Kidney epithelial cell (primary cell): ENCODE measurements at places on chromosomes 5 and 9. TPM values are rescaled to one million over a fixed set of nuclear protein-coding genes. Genes with fewer than 3 reads are reported as not detected.

DNA sequence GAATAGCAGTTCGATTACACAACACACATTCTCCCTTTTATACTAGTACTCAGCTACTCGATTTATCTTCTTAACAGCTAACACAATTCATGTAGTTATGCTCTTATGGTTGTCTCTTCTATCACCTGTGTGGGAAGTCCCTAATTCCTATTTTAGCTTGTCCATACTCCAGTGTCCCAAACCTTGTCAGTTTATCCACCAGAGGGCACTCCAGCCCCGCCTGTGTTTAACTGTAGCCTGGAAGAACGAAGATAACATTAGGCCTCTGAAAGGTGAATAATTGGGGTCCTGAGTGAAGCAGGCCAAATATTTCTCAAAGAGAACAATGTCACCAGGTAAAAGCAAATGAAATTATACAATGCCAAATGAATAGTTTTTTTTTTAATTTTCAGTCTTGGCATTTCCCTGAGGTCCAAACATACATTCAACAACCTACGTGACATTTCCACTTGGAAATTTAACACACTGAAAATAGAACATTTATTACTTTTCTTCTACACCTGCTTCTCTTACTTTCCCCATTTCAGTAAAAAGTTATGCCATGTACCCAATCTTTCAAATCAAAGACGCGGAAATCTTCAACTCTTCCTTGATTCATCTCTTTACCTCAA, 560.7 kb downstream of the HTR1A start:
- no peak for DNase-seq

GRCh38 chr5:32360906-32361305, 48.2 kb upstream of the MTMR12 start:
- no peak for DNase-seq

GRCh38 chr9:136052991-136053756, 41.9 kb downstream of the NACC2 start:
- no peak for DNase-seq

DNA sequence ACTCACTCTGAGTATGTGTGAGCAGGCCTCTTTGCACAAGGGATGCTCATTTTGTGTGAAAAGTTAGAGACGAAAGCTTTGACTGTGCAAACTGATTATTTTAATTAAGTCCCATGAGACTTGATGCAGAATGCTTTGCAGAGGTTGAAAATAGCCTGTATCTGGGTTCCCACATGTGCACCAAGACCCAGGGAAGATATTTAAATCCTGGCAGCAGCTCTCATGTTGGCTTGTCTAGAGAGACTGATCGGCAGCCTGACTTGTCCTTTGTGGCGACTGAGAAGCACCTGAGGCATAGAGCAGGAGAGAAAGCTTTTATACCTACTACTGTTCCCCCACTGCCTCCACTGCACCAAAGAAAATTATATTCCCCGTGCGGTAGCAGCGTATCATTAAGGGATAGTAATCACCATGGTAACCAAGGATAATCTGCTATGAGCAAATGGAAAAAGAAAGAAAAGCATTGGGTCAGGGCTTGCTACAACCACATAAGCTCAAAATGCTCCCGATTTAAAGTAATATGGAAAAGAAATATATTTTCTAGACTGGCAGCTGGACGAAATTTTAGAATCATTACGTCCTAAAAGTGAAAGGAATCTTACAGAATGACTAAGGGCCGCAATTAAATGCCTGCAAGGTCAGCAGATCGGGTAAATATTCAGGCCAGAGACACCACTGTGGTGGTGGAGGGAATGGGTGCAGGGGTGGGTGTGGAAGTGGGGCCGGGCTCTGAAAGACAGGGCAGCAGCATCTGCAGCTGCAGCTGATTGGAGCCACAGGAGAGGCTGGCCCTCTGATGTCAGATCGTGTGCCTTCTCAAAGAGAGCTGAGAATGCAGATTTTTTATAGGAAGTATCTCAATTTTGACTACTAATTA, 135.3 kb upstream of the EPB41L4A start:
- DNase-seq = no peak

DNA sequence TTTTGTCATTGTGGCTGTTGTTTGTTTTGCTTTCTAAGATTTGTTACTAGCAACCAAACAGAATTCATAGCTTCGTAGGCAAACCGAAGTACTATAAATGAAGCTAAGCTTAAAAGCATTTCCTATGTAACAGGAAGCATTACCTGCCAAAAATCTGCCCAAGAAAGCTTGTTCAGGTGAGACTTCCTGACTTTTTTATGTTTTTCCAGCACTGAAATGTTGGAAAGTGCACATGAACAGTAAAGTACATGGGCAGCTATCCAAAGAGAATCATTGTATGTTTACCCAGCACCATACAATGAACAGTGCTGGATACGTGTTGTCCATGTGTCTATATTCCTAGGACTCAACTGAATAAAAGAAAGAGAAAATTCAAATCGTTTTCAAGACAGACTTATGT, 247.1 kb downstream of the NFIB start:
- no peak for DNase-seq

DNA sequence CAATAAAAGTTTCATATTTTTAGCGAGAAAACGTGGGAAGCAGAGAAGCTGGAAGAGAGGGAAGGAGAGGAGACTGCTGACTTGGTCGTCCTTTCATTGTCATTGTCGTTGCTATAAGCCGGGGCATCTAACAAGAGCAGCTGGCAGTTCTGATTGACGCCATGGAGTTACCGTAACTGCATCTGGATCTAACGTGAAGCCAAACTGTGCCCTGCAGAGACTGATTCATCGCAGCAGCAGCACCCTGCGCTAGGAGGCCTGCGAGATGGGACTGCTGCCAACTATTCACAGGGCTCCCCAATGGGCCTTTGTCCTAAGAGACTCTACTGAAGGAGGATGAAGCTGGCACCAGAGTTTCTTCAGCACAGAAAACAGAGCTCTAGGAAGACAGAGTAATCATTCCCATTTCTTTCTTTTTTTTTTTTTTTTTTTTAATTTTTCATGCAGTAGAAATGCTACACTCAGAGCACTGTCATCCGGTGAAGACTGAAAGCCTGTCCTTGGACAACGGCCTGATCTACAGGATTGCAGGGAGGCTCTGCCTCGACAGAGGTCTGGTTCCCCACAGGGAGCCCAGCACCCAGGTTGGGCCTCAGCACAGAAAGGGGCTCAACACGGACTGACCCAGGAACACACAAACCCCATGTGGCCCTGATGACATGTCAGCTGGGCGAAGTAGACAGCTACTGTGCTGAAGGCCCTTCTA, 47.8 kb downstream of the RETREG1 start:
- DNase-seq = no peak

DNA sequence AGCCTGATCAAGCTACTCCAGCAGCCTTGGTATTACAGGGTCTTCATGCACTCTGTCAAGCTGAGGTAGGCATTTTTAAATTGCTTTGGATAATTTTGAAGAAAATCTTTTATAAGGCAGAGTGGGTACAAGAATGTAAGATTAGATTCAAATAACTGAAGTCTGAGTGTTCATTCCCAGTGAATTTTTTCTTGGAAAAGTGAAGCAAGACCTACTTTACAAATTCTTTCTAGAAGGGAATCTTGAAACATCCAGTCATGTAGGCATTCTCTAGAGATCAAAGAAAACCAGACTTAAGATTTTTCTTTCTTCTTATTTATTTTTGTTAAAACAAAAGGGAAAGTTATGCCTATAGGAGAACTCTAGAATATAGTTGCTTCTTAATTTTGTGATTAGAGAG, 139.0 kb downstream of the FOCAD start:
- no peak for DNase-seq

DNA sequence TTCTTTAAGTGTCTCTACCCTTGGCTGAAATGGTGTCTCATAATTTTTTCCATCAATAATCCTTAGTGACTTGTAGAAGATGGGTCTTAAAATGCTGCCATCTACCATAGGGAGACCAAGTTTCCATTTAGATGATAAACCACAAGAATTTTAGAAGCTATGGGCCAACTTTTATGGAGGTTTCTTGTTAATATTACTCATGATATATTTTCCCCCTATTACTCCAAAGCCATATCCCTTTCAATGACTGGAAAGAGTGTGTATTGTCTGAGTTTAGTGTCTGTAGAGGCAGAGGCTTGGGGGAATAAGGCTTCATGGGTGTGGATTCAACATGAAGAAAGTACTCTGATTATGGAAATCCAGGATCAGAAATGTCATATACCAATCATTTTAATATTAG, 507.3 kb upstream of the TNC start:
- DNase-seq = no peak

GRCh38 chr5:73858776-73859175, 232.8 kb downstream of the ARHGEF28 start:
- DNase-seq = no peak

DNA sequence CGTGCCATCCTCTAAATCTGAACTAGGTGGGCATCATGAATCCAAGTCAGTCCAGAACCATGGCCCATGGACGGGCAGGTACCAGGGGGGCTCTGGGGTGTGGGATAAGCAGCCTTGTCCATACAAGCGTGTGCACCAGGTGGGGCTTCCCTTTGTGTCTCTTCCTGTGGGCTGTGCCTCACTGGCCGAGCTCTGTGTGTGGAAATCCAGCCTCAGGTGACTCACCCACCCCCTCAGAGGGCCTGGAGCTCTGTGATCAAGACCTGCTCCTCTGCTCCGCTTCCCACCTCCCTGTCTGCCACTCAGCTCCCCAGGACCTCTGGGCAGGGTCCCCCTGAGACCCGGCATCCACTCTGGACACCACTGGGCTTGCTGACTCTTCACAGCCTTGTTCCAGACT, 33.0 kb downstream of the GADD45G start:
- DNase-seq = no peak

DNA sequence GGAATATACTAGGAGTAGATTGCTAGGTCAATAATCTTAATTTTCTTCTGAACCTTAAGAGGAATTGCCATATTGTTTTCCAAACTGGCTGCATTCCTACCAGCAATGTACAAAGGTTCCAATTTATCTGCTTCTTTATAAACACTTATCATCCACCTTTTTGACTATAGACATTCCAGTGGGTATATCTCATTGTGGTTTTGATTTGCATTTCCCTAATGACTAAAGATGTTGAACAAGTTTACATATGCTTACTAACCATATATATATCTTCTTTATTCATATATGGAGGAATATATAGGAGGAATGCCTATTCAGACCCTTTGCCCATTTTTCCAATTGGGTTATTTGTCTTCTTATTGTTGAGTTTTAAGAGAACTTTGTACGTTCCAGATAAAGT, 7.6 kb downstream of the DNAJC18 start:
- no peak for DNase-seq

- DNase-seq = no peak
Observed at GRCh38 chr5:2291146-2291840, 408.6 kb upstream of the IRX4 start.

GRCh38 chr5:115467628-115468027, 76.9 kb downstream of the FEM1C start:
- DNase-seq = no peak

GRCh38 chr5:75654693-75655295, 43.5 kb downstream of the ANKDD1B start:
- DNase-seq = no peak

GRCh38 chr5:56339732-56340131, 106.6 kb upstream of the ANKRD55 start:
- no peak for DNase-seq

DNA sequence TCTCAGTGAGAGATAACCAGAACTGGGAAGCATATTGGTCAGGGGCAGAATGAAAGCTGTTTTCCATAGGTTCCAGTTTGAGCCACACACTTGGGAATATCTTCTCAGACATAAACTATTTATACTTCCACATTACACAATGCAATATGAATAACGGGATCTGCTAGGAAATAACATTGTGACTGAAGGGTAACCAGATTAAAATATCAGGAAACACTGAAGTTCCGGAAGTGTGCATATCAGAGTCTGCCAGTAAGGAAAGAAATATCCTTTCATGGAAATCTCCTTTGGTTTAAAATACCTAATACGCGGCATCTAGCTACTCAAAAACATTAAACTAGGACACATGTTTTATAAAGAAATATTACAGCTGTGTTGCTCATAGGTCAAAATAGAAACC, 56.3 kb downstream of the ST8SIA4 start:
- no peak for DNase-seq

DNA sequence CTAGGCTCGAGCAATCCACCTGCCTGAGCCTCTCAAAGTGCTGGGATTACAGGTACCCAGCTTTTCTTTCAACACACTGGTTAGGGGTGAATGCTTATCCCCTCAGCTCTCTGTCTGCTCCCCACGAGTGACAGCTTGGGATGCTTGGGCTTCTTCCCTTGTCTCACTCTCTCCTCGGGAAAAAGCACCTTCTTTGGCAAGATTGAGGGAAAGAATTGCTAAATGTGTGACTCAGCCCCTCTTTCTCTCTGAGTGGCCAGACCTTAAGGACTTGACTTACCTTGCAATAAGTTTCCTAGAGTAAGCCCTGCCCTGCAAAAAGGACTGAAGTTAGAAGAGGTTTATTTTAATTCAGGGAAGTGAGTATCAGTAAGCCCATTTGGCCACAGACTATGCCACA, 68.1 kb upstream of the ERBIN start:
- no peak for DNase-seq

DNA sequence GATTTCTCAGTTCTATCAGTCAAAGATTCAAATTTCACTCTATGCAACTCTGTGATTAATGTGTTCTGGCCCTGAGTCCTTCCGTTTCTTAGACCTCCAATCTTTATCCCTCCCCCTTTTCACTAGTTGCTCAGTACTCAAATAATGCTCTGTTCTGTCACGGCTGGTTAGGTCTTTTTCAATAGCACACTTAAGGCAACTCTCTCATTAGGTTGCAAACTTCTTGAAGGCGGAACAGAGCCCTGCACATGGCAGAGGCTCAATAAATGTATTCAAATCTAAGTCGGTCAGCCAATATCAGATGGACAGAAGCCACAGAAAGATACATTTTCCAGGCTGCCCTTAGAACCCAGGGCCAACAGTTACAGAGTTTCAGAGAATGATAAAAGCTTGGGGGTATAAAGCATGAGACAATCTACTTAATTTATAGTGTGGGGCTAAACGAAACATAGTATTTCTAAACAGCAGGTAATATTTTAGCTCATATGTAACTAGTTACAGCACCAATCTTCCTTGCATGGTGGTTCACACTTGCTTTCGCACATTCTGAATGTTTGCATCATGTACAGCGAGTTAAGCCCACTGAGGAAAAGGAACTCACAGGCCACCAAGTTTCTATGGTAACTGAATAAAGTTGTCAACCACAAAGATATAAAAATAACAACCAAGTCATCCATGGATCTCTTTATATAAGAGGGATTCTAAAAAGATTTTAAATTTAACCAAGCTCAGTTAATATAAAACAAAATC, 67.1 kb upstream of the GOLPH3 start:
- DNase-seq = no peak

DNA sequence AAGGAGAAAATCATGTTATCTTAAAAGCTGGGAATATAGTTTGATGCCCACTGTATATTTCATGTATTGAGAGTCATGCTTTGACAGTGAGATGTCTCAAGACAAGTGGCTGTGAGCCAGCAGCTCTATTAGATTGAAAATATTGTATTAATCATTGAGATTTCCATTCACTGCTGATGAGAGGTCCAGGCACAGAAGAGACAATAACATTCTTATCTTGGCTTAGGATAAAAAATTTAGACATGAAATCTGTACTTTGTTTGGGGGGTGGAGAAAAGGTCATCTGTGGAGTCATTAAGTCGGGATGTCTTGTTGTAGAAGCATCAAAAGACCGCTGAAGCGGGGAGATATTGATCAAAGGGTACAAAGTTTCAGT, 97.9 kb upstream of the EQTN start:
- DNase-seq = no peak

Gene TOR4A
- 33.5 and 50.3 TPM in 2 replicates for total RNA-seq

Gene SOX30
- total RNA-seq = 0.08 TPM in 1 of 2 replicates, not detected in the other

Gene N4BP3
- 6.0 and 6.8 TPM in 2 replicates for total RNA-seq

Gene SMIM33
- total RNA-seq = not detected in 2 replicates

Gene OMD
- not detected in 2 replicates for total RNA-seq

Gene PRLR
- total RNA-seq = 1.8 and 3.8 TPM in 2 replicates

Gene LCN15
- total RNA-seq = not detected in 2 replicates

Gene KIAA0825
- total RNA-seq = 2.7 and 3.2 TPM in 2 replicates

Gene IL13
- total RNA-seq = not detected in 2 replicates

Gene DRD1
- 0.07 TPM in 1 of 2 replicates, not detected in the other for total RNA-seq

Gene CYSRT1
- total RNA-seq = 2.1 and 3.8 TPM in 2 replicates
